ENCODE measurements at places on chromosomes 11 and 22.

- no peak for DNase-seq
These were observed 72.1 kb upstream of the YWHAH start for GRCh38 chr22:31872209-31872608.

DNA sequence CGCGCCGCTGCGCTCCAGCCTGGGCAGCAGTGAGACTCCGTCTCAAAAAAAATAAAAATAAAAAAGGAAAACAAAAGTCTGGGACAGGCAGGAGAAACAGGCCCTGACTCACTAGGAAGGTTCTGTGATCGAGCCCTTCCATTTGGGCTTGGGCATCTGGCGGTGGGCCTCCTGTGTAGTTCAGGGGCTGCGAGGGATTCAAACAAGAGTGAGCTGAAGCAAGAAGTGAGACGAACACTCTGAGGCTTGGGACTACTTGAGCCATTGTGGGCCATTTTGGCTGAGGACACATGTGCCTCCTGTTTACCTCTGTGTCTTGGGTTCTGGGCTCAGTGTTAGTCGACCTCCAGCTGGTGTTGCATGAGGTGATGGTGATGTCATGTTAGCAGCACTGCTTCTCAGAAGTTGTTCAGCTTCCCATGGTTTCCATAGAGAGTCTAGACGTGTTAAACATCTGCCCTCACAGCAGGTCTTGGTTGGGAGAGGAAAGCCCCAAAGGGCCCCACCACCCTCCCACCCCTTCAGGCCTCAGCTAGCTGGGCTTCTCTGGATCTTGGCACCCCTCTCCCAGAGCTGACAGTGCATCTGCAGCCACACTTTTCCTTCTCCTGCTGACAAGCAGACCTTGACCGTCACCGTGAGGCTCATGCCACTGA lies 57.8 kb downstream of the MED15 start:
- DNase-seq: no peak

- no peak for DNase-seq
These were observed 13.2 kb downstream of the BBS1 start for GRCh38 chr11:66523611-66524010.

GRCh38 chr11:45985212-45985611 lies 62.8 kb downstream of the LARGE2 start:
- DNase-seq: no peak

DNA sequence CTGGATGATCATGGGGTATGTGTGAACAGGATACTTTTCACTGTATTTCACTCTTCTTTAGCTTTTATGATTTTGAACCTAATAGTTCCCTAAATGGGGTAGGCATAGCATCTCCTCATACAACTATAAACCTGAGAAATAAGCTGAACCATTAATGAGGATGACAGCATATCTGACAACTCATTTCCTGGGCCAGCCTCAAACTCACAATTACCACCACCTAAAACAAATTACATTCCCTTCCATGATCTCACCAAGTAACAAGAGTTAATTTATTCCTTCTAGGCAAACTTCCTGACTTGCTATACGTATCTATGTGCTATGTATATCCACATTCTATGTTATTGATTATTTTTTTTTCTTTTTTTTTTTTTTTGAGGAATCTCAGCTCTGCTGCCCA lies 23.0 kb downstream of the SIK3 start:
- no peak for DNase-seq

- no peak for DNase-seq
These were observed 46.6 kb downstream of the CWC15 start for GRCh38 chr11:94926698-94927237.

- DNase-seq: no peak
These were observed 30.5 kb downstream of the ALX4 start for GRCh38 chr11:44279483-44279882.

GRCh38 chr22:23764899-23765881 lies 2.4 kb downstream of the C22orf15 start:
- DNase-seq: no peak

DNA sequence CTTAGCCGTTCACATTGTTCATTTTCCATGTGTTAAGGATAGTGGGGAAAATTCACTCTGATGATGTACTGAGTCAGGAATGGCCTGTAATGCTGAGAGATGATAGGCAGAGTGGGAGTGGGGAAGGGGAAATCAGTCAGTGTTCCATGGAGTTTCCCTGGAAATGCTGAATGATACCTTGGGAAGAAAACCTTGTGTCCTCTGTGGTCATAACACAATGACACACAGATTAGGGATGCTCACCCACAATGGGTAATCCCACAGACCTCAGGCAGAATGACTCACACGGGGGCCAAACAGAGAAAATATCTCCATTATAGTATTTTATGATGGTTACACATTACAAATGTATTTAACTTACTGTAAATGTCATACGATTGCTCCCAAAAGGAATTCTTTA lies 118.0 kb downstream of the SNX19 start:
- no peak for DNase-seq

DNA sequence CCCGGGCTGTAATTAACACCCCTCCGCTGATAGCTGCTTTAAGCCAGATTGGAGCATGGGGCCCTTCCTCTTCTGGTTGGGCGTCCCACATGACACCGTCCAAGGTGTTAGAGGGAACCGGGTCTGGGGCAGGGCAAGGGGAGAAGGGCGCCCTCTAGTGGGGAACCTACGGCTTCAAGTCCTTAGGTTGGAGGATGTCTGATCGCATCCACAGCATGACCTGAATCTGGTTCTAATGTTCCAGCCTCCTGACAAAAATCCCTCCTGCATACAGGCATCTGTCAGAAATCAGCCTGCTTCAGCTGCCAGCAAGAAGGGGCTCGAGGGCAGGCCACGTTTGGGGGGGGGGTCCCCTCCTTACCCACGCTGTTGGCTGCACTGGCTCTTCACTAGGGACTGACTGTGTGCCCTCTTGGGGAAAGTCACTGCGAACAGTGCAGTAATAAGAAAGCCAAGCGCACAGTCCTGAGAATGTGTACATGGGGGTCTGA lies 94.2 kb upstream of the TBCEL start:
- DNase-seq: no peak

DNA sequence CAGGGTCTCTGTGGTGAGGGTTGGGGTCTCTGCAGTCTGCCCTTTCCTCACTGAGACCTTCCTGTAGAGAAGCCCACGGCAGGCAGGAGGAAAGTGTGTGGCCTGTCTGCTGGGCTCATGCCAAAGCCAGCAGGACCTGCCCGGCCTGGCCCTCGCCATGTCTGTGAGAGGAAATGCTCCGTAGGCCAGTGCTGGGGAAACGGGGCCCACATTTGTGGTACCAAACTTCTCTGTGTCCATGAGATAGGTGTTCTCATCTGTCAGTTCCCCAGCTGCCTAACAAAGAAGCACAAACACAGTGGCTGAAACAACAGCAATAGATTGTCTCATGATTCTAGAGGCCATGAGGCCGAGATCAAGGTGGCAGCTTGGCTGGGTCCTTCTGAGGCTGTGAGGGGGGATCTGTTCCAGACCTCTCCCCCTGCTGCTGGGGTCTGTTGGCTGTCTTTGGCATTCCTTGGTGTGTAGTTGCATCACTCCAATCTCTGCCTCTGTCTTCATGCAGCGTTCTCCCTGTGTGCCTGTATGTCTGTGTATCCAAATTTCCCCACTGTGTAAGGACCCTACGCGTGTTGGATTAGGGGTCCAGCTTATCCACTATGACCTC lies 772.5 kb downstream of the TBC1D22A start:
- no peak for DNase-seq

GRCh38 chr11:71428861-71429435 lies 19.2 kb downstream of the DHCR7 start:
- DNase-seq: no peak

- no peak for DNase-seq
These were observed 115.0 kb downstream of the TMPRSS5 start for GRCh38 chr11:113591117-113591516.

DNA sequence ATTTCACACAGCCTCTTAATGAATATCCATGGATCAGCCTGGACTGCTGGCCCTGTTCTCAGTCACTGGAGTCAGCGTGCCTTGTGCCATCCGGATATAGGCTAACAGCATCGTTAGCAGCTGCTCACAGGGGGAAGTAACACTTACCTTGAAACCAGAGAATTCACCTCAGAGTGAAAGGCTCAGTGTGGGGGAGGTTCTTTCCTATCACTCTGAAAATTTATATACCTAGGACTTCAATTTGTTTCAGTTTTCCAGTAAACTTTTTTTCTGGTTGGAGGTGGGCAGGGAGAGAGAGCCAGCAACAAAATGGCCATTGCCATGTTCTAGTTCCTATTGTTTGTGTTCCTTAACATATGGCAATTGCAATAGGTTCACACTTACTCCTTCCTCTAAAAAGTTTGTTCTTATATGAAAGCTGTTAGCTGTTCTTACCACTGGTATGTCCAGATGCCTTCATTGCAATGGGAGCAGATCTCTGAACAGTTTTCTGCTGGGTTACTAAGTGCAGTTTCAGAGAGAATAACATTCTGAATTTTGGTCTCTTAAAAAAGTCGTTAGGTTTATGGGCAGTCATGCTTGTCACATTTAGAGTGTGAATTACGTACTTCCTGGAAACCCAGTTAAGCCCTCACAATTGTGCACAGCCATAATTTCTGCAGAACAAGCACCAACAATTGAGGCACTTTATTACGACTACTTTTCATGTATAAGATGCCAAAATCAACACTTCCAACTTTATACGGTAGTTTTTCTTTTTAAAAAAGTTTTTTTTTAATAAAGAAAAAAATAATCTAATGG lies 247.6 kb downstream of the CADM1 start:
- DNase-seq: no peak

All from stimulated activated CD8-positive, alpha-beta memory T cell treated with anti-CD3 and anti-CD28 coated beads, Interleukin-7, amount 100 ng/mL, for 1 hour (primary cell).